ENCODE measurements at places on chromosomes 12 and 14.
A peak's percentile ranks its signal among the peaks of the same experiment; 100 is the strongest.

- peak; percentile 78 for DNase-seq
Measured at GRCh38 chr12:129701631-129702101, 202.2 kb downstream of the TMEM132D start.

GRCh38 chr14:97707603-97708002 is 910.4 kb downstream of the VRK1 start:
- DNase-seq, result no peak

GRCh38 chr12:57759360-57759980 is 4.6 kb downstream of the MARCHF9 start:
- peak; percentile 34 for DNase-seq

DNA sequence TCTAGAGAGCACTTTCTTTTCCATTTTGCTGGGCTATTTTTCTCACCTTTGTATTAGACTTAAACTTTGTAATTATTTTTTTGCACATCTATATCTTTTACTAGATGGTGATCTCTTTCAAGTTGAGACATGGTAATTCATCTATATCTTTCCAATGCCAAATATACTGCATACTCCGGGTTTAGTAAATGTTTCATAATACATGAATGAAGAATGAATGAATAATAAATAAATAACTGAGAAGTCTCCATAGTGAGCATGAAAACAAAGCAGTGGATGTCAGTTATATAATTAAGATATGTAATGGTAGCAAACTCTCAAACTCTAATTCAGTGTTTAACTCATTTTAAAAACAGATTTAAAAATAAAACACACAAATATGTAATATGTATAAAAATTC is 342.5 kb upstream of the KITLG start:
- DNase-seq, result peak; percentile 55

GRCh38 chr12:91993287-91994017 is 152.2 kb downstream of the BTG1 start:
- DNase-seq, result no peak

GRCh38 chr12:39378341-39378740 is 64.6 kb downstream of the KIF21A start:
- DNase-seq, result no peak

DNA sequence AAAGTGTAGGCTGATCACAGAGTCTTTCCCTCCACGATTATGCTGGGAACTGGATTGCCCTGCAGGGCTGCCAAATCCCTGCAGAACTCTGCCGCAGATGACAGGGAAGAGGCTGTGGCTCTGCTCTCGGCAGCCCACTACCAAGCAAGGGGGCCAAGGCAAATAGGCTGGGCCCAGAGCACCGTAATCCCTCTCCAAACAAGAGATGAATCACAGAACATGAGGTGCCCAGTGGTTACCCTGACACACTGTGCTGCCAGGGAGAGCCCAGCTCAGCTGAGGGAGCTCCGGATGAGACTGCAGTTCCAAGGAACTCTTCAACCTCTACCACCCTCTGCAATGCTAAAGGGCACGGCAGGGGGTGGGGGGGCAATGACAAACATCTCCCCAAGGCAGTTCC is 33.9 kb downstream of the STON2 start:
- no peak for DNase-seq

- peak; percentile 69 for DNase-seq
Measured at GRCh38 chr12:100141998-100142850, 450 bp downstream of the BLTP3B start.

DNA sequence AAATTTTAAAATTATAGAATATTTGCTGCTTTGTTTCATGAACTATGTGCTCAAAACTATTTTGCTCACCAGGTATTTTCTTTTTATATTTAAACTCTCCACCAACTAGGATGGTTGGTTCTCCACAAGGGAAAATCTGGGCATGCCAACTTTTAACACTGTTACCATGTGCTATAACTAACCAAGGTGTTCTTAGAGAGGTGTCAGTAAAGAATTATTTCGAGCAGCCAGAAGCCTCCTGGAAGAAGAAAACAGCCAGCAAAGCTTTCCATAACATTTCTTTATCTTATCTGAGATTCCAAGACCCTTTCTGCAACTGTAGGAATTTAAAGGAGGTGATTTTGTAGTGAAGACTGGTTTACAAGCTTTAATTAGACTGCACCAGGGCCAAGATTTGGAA is 97.3 kb downstream of the PRICKLE1 start:
- DNase-seq, result no peak

DNA sequence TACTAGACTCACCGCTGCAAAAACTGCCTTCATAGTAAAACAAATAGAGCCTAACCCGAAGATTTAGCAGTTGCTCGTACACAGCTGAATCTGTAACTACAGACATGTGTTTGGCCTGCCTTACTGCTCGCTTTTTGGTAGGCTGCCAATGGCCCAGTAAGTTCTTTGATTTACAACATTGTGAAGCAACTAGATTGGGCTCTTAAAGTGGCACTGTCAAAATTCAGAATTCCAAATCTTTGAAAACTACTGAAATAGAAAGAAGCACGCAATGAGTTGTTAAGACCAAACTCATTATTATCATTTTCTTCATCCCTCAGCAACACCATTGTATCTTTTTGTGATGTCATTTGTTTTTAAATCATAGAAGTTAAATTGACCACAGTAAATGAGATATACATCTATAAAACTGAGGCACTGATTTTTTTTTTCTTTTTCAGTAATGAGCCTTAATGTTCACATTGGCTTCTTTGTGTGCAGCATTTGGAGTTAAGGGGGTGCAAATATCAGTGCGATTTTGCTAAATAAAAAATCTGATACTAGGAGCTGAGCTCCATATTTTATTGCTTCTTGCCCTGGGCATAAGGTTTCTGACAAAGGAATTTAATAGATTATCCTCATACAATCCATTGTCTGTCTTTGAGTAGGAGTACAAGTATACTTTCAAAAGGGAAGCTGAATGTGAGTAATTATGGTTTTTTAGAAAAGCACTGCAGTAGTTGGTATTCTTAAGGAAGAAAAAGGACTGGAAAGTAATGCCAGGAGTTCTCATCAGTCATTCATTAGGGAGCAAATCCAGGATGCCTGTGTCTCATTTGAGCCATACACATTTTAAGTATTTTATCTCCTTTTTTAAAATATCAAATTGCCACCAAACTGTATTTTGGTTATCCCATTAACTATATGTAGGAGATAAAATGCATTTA is 138.5 kb downstream of the KICS2 start:
- peak; percentile 94 for DNase-seq

GRCh38 chr12:56571121-56571520 is 49.5 kb downstream of the RBMS2 start:
- DNase-seq, result no peak

DNA sequence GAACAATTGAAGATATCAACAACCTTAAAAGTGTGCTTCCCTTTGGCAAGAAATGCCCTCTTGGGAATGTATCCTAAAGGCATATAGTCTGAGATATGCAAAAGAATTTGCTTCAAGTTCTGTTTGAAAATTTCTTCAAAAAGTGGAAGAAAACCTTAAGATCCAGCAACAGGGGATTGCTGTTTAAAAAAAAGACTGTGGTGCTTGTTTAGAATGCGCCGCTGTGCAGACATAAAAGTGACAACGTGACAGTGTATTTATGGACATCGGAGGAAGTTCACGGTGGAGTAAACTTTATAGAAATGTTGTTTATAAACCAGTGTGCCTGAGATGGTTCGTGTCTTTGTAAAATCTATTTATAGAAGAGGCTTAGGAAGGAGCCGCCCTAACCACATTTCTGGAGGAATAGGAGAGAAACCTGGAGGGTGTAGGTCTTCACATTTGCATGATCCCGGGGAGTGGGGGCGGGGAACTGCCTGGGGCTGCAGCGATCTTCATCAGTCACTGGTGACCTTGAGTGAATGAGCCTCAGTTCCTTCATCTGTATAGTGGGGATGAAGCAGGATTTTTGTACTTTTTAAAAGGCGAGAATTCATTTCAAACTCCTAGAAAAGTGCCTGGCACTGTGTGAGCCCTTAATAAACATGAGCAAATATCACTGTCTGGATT is 27.5 kb downstream of the ADGRD1 start:
- no peak for DNase-seq
